ENCODE measurements at places on chromosomes 5 and 9. TPM values are rescaled to one million over a fixed set of nuclear protein-coding genes. Genes with fewer than 3 reads are reported as not detected.
A peak's percentile ranks its signal among the peaks of the same experiment; 100 is the strongest.

- no peak for DNase-seq
Measured at GRCh38 chr5:158017469-158017868, 158.5 kb upstream of the CLINT1 start.

Gene WNK2
- 4.2 TPM for total RNA-seq

- DNase-seq = peak; percentile 70
Measured at GRCh38 chr5:150618163-150618562, 22.3 kb upstream of the SYNPO start.

Gene NDFIP1
- 106 TPM for total RNA-seq

DNA sequence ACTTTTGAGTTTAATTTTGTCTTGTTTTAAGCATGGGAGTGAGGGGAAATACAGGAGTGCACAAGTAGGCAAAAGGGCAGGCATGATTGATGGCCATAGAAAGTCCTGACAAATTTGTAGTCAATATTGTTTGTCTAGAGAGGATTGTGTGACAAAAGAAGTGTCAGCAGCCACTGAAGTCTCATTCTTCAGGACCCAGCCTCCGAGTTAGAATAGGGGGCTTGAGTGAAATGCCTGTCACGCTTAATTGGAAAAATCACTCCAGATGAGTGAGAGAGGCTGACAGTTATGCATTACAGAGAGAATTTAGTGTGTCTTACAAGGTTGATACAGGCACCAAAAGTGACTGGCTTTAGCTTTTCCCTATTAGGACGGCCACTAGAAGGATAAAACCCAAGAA, 81.9 kb upstream of the RPS23 start:
- DNase-seq = no peak

Gene CCDC152
- 1.3 TPM for total RNA-seq

Gene LCN1
- not detected for total RNA-seq

DNA sequence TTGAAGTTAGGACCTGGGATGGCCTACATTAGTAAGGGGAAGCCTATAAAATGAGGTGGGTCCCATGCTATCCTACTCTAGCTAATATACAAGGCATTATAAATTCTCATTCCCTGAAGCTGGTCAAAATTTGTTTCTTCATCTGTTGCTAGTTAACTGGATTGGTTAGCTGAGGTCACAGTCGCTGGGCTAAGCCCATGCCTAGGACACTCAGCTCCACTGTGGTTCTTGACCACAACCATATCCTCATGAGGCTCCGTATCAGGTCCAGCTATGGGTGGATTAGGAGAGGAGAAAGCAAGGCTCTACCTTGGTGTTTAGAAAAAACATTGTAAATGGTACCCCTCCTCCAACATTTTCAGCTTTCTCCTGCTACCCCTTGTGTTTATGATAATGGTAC, 52.8 kb upstream of the RAI14 start:
- DNase-seq = no peak

- DNase-seq = no peak
Measured at GRCh38 chr5:50702615-50703366, 36.4 kb downstream of the PARP8 start.

GRCh38 chr5:97919719-97920118, 736.7 kb upstream of the RIOK2 start:
- DNase-seq = no peak

Measured in lung (tissue), 17 donors.